ENCODE measurements at places on chromosomes 3 and 15.

- DNase-seq: no peak
Measured at GRCh38 chr3:177647341-177647740, 450.1 kb upstream of the TBL1XR1 start.

DNA sequence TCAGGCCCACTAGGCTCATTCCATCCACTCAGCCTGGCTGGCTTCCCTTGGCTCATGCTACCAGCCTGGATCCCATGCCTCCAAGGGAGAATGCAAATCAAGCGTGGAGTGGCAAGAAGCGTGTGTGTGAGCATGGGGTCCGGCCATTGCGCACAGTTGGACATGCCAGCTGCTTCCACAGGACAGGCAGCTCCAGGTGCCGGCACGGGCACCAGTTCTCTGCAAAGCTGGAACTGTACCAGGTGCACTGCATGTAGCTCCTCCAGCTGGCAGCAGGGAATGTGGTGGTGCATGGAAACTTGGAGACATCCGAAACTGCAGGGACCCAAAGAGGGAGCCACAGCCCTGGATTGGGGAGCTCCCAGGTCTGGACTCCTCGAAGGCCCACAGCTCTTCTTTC lies 449.8 kb downstream of the EPHA6 start:
- DNase-seq: no peak

DNA sequence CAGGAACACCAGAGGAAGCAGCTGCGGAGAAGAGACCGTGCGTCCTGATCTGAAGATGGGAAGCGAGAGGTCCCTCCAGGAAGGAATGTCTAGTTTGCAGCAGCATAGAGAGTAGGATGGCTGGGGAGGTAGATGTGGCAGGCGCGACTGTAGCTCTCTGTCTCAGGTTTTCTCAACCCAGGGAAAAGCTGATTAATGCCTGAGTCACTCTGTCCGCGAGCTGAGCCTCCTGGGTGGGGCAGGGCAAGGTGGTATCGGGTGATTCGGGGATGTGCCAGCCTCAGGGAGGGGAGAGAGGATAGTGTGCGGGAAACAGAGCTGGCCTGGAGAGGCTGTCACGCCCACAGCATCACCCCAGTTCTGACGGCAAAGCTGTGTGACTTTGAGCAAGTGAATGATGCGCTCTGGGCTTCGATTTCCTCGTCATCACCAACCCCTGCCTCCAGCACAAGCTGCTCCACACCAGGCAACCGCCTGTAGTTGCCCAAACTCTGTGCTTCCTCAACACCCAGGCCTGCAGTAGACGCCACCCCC lies 28.4 kb downstream of the CPN2 start:
- DNase-seq: no peak

DNA sequence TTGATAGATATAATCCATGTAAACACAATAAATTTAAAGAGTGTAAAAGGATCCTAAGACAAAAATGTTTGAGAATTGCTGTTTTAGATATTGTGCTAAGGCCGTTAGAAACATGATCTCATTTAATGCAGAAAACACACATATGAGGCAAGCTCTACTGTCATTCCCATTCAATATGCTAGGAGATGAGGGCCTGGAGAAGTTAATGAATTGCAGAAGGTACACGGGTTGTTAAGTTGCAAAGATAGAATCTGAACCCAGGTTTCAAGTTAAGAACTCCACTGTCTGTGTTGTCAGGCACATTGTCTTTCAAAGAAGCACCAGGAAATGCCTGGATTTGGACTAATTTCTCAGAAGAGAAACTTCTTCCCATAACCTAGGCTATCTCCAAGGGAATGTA lies 65.1 kb upstream of the SAMMSON start:
- no peak for DNase-seq

- no peak for DNase-seq
Measured at GRCh38 chr3:156240642-156241041, 120.3 kb downstream of the KCNAB1 start.

DNA sequence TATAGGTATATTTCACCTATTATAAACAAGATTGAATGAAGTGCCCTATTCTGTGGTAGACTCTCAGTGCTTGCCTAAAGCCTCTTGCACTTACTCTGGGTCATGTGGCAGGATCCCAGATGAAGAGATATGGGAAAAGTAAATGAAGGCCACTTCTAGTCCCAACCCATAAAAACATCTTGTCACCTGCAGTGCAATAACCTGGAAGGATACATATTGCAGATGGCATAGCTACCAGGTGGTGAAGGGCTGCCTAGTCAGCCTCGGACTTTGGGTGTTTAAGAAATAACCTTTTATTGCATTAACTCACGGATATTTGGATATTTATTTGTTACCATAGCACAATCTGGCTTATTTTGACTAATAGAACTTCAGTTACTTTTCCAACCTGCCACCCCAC lies 367.1 kb downstream of the UNC13C start:
- DNase-seq: no peak

DNA sequence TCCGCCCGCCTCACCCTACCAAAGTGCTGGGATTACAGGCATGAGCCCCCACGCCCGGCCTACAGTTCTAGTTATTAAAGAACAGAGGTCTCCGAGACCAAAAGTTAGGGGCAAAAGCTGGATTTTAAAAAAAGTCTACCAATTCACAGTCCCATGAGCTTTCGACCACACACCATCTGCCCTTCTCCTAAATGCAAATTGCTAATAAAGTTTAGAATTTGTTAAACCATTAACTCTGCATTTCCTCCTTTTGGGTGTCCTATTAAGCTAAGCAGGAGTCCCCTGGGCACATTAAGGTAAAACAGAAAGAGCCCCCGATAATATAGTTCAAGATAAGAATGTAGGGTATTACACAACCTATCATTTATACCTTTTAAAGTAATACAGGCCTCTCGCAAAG lies 322.7 kb downstream of the FOXP1 start:
- DNase-seq: no peak

DNA sequence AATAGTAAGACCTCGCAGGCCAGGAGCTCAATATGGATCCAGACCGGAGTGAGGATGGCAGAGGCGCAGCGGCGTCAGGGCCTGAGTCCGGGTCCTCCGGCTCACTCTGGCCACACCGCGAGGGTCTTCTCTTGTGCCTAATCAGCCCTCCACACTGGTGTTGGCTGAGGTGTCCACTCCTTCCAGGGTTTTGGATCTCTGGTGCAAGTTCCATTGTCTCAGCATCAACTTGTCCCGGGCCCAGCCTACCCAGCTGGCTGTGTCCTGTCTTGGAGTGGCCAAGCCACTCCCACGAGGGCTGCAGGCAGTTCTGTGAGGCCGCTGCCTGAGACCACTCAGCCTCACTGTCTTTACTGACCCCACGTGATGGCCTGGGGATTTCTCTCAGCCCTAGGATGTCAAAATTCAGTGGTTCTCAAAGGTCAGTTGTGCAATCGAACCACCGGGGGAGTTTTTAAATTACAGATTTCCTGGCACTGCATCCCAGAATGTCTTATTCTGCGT lies 12.6 kb upstream of the GOLGA6L7 start:
- no peak for DNase-seq

DNA sequence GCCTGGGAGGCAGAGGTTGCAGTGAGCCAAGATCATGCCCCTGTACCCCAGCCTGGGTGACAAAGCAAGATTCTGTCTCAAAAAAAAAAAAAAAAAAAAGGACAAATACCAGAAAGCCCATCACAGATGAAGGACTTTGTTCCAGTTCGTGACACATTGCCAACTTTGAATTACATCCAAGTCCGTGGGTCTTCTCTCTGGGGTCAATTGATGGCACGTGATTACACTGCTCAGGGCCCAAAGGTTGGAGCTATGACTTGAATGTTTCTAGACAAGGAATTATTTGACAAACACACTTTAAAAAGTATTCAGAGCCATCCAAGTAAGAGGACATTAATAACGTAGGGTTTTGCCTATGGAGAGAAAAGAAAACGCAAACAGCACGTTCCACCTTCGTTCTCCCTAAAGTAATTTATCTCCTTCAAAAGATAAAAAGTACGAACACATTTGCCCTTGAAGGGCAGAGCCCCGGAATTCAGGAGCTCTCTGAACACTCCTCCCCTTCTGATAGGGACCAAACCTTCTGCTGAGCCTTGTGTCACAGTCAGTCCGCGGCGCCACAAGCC lies 31.3 kb upstream of the ST3GAL6 start:
- DNase-seq: no peak

DNA sequence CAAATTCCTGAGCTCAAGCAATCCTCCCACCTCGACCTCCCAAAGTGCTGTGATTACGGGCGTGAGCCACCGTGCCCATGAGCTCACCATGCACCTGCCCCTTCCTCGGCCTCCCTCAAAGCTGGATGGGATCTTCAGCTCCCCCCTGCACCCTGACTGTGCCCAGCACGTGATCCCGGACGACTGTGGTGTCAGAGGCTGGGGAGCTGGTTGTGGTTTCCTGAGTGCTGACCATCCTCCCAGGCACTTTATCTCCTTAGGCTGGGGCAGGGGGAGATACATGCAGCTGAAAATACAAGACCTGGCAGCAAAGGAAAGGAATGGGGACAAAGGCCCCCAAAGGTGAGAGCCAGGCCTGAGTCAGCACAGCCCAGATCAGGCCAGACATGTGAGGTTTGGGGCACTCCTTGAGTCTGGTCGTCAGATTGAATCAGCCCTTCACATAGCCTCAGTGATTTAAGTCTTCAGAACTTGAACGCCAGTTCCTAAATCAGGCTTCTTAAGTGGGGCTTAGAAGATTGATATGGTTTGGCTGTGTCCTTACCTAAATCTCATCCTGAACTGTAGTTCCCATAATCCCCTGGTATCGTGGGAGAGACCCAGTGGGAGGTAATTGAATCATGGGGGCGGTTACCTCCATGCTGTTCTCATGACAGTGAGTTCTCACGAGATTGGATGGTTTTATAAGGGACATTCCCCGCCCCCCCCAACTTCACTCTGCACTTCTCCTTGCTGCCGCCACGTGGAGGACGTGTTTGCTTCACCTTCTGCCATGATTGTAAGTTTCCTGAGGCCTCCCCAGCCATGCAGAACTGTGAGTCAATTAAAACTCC lies 35.8 kb downstream of the PRKCD start:
- DNase-seq: no peak

- DNase-seq: no peak
Measured at GRCh38 chr15:93217343-93217742, 128.3 kb upstream of the RGMA start.

- DNase-seq: no peak
Measured at GRCh38 chr3:126329927-126330725, 27.1 kb downstream of the KLF15 start.

DNA sequence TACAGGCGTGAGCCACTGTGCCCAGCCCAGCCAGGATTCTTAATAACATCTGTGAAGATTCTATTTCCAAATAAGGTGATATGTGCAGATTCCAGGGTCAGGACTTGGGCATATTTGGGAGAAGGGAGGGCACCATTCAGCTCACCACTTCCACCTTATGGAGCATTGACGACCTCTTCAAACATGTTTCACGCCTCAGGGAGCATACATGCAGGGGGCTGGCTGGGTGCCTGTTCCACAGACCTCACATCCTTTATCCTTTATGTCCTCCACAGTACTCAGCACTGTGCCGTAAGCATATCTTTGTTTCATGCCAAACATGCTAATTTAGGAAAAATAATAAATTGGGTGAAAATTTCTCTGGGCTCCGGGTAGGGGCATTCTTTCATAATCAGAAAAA lies 229.0 kb downstream of the THSD4 start:
- no peak for DNase-seq

- DNase-seq: no peak
Measured at GRCh38 chr3:70150599-70150998, 151.1 kb downstream of the SAMMSON start.

GRCh38 chr15:79966634-79967297 lies 4.2 kb downstream of the BCL2A1 start:
- no peak for DNase-seq

DNA sequence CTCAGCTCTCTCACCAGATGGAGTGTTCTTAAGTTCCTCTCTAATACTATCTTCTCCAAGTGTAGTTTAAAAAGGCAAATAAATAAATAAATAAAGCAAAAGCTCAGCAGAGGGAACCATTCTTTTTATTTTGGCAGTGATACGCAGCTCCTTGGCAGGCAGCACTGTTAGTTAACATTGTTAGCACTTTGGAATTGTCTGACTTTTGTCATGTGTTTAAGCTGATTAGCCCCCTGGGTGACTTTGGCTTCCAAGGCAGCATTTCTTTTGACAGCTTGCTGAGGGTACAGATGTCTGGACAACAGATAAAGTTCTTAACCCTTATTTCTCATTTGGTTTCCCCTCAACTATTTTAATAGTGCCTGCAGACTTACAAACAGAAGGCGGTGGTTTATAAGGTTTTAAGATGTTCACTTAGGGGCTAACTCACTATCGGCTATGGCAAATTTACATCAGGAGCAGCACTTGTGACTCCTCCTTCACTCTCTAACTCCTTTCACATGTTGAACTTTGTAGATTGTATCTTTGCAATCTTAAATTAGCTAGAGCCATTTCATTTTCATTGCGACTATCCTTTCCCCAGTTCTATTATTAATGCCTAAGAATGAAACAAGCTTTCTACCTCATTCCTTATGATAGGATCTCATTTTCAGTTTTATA lies 213.4 kb downstream of the ZBBX start:
- DNase-seq: no peak

- no peak for DNase-seq
Measured at GRCh38 chr15:65333148-65333820, 28.8 kb downstream of the RNU5B-1 start.

GRCh38 chr3:188584958-188585689 lies 431.2 kb downstream of the LPP start:
- DNase-seq: no peak

GRCh38 chr3:152513301-152513960 lies 244.7 kb downstream of the MBNL1 start:
- DNase-seq: no peak

- DNase-seq: no peak
Measured at GRCh38 chr3:10669490-10670048, 146.5 kb upstream of the SLC6A11 start.

DNA sequence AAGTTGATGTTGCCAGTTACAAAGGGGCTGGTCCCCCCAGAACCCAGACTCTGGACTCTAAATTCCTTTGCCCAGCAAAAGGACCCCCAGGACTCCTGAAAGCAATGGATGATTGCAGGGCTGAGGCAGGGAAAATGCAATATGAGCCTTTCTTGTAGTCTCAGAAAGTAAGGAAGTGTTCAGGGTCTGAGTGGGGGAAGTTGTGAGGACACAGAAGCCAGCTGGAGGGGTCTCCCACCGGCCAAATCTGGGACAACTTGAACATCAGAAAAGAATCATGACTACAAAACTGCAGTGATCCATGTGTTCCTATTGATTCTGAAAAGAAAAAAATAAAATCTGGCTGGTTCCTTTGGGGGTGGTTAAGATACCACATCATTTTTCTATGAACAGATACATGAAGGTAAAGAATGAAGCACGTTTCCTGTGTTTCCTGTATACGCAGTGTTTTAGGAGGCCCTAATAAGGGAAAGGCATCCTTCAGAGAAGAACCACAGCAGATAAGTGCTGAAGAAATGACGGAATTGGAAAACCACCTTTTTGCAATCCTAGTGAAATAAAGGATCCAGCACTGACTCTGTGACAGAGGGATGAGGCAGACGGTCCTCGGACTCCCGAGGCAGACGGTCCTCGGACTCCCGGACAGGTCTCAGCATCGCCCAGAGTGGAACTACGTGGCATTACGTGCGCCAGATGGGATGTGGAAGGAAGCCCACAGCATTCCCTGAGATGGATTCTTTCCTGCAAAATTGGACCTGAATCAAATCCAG lies 22.2 kb upstream of the GRIP2 start:
- DNase-seq: no peak

GRCh38 chr15:42158941-42159340 lies 2.5 kb upstream of the PLA2G4F start:
- DNase-seq: no peak

Measured in NCI-H2029 treated with DMSO at 0.1 percent for 48 hours (cell line).